CD4-positive, alpha-beta T cell treated with Interleukin-10 for 1 hour (primary cell): ENCODE measurements at places on chromosomes 7 and 10.

DNA sequence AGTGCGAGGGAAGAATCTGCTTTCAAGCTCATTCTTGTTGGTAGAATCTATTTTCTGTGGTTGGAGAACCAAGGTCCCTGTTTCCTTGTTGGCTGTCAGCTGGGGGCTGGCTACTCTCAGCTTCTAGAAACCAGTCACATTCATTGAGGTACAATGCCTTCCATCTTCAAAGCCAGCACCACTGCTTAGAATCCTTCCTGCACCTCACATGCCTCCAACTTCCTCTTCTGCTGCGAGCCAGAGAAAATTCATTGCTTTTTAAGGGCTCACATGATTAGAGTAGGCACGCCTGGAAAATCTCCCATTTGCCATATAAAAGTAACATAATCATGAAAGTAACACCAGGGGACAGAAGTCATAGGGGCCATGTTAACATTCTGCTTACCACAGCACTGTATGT, 28.7 kb downstream of the TES start:
- DNase-seq, result no peak

GRCh38 chr10:42113158-42113450, 525.3 kb downstream of the ZNF33B start:
- no peak for DNase-seq

DNA sequence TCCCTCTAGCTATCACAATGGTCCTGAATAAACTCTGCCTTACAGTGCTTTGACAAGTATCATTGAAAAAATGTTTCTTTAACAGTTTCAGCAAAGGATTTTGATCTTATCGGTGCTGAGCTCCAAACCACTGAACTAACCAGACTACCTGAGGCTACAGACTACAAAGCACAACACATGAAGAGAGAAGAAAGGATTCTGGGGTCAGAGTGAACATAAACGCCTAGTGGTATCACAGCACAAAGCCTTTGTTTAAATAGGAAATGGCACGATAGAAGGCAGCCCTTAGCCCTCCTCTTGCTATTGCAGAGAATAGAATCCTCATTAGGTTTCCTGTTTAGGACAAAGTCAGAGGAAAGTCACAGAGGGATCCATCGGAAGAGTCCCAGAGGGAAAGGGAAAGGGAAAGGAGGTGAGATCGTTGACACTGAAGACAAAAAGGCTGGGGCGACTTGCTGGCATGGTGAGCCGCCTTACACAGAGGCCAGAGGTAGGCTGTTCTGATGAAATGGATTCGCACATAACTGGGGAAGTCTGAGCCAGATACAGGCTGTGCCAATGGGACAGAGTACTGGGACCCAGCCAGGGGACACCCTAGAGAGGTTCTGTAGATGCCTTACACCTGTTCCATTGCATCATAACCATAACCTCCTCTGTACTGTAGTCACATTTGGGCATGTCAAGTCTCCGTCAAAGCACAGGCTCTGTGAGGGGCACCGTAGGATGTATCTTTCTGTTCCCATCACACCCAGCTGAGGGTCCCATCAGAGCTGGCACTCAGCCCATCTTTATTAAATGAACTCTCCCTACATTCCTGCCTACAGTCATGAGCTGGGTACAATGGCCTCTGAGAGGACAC, 71.5 kb downstream of the XPNPEP1 start:
- no peak for DNase-seq

- DNase-seq, result no peak
These were observed 266.1 kb upstream of the KLF6 start for GRCh38 chr10:4051011-4051640.

DNA sequence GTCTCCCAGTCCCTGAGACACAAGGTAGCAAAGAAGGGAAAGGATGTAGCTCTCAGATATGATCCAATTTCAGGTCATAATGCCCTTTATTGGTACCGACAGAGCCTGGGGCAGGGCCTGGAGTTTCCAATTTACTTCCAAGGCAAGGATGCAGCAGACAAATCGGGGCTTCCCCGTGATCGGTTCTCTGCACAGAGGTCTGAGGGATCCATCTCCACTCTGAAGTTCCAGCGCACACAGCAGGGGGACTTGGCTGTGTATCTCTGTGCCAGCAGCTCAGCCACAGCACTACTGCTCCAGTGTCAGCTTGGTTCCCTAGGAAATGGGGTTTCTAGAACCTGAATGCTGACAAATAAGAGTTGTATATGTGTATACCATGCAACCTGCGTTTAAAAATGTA, 74.6 kb upstream of the PRSS58 start:
- no peak for DNase-seq

- DNase-seq, result no peak
These were observed 5.9 kb downstream of the GNAT3 start for GRCh38 chr7:80505900-80506500.

DNA sequence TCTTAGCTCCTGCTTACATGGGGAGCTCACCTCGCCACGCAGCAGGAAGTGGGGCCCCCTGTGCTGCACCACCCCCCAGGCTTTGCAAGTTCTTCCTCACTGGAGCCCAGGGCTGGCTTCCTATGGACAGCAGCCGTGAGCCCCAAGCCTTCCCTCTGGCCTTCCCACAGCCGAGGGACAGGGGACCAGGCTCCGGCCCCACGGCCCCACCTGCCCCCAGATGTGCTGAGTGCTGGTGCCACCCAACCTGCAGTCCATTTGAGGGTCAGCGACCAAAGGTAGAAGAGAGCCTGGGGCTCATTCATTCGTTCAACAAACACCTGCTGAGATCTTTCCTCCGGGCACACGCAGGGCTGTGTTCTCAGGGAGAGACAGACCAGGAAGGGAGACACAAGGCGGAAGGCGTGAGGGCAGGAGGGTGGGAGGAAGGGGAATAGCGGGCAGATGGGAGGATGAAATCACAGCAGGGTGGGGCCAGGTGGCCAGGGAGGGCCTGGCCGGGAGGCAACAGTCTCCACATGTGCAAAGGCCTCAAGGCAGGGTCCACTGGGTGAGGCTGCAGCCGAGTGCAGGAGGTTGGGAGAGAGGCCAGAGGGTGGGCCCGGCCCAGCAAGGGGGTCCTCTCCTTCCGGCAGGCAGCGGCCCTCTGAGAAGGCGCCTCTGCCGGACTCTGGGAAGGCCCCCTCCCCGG, 100.1 kb downstream of the FOXL3 start:
- no peak for DNase-seq

DNA sequence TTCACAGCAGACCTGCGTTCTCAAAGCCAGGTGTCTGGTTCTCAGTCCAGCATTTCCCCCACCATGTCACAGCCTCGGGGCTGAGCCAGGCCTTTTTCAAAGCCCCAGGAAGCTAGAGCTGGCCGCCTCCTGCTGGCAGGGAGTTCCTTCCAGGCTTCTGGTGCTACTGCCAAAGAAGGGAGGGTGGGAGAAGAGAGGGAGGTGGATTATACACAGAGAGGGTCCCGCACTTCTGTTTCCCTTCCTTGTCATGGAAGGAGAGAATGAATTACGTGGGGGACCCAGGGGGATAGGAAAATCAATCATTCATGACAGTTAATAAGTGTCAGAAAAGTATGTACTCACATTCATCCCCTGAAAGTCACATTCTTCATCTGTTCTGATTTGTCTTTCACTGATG, 600 bp upstream of the LGI1 start:
- no peak for DNase-seq
